Activated T-cell treated with anti-CD3 and anti-CD28 coated beads, Interleukin-2, amount 50 U/mL, for 1 hour (primary cell): ENCODE measurements at places on chromosomes 2 and 18.

DNA sequence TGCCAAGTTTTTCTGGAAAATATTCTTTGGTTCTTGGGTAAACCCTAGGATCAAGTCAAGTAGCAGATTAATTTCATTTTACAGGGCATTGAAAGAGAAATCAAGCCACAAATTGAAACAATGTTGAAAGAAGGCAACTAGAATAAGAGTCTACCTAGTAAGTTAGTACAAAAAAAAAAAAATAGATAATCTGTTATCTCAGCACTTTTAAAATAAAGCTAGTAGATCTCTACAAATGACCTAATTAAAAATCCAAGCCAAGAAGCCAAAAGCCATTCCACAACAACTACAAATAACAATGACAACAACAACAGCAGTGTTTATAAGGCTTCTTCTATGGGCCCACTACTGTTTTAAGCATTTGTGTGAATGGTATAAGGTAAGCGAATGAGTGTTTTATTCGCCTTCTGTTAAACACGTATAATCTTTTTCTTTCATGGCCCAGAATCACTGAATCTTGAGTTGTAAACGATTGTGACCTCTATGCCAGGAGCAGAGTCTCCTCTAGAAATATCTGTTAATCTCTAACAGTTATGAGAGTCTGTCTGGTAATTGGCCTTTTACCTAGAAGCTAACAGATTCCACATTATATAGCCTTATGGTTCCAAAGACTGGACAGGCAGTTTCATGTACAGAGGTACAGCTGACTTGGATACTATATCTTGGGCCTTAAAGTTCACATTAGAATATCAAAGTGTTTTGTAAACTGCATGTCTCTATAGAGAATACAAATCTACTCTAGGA is 28.6 kb upstream of the CUL3 start:
- DNase-seq = no peak

GRCh38 chr18:62282188-62282629 is 42.9 kb upstream of the TNFRSF11A start:
- no peak for DNase-seq

DNA sequence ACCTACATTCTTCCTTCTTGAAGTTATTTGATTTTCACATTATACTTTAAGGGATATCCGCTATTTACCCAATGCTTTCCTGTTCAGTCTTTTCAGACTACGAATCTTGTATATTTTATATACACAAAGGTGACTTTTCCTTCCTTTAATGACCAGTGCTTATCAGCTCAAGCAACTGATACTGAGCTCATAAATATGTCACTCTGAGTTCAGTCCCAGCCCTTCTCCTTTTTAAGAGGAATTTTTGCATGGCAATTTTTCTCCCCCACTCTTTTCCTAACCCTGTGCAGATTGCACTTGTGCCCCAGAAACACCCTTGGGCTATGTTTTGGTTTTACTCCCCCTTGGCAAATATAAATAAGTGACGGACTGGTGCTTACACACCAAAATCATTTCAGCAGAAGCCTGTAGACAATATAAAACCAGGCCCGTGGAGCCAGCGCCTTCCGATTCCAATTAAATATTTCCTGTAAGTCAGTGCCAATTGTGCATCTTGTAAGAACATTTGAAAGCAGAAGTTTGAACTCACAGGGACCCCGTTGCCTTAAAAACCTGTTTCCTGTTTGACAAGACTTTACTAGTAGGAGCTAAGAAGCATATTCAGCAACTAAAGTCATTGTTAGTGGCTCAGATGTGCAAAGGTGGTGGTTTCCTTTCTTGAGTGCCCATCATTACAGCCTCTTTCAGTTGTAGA is 66.3 kb upstream of the GATA6 start:
- no peak for DNase-seq

DNA sequence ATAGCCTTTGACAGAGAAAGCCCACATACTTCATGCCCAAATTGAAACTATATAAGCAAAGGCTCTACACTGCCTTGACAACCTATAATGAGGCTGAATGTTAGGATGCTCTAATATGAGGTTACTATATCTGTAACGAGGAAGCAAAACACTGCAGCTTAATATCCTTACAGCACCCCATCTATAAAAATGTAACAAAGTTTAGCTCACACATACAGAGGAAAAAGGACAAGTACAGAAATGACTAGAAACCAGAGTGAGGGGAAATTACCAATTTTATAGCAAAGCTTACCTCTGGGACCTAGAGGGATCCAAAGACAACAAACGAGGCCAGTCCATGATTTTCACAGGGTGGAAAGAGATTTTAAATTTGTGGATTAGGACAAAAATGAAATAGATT is 138.5 kb downstream of the COL4A4 start:
- DNase-seq = no peak

- DNase-seq = no peak
Measured at GRCh38 chr2:159564081-159564480, 52.3 kb downstream of the BAZ2B start.

GRCh38 chr2:36490749-36491148 is 107.2 kb downstream of the FEZ2 start:
- DNase-seq = no peak

DNA sequence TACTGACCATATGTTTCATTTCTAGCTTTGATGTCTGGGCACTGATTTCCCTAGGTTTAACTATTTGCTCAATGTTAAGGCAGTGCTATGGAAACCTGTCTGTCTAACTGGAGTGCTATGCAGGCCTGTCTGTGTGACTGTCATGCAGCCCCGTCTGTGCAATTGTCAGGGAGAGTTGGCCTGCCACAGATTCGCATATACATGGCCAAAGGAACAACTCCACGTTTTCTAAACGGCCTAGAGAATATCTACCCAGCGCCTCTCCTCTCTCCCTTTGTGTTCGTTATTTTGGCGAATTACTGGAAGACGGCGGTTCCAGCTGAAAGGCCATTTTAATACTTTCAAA is 59.6 kb upstream of the PSME4 start:
- no peak for DNase-seq

- DNase-seq = no peak
Measured at GRCh38 chr2:167783261-167784083, 463.9 kb downstream of the STK39 start.

GRCh38 chr2:79993144-79993543 is 311.4 kb downstream of the LRRTM1 start:
- no peak for DNase-seq

- DNase-seq = no peak
Measured at GRCh38 chr18:59272891-59273758, at the start of gene RAX. Gene RAX, minus strand, starts transcription at chr18:59273454. Its CDS starts 248 bp downstream, at chr18:59273206.

DNA sequence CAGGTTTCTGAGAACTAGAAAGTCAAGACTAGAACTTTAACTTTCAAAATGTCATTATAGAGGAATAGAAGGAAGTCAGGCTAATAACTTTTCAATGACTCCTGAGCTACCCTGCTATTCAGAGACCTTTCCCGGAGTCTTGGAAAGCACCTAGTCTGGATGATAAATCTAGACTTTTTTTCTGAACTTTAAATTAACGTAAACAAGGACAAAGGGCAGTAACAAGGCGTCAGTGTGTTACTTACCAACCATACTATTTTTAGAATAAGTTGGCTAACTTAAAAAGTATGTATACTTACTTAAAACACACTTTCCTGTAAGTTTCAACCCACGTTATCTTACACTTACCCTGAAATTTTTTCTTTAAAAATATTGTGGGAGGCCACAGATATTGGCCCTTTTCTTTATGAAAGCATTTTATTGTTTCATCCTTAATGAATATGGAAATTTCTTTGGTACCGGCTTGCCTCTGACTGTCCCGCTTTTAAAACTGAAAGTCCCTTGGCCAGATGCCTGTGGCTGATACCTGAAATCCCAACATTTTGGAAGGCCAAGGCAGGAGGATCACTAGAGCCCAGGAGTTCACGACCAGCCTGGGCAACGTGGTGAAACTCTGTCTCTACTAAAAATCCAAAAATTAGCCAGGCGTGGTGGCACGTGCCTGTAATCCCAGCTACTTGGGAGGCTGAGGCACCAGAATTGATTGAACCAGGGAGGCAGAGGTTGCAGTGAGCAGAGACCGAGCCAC is 9.7 kb downstream of the PMAIP1 start:
- DNase-seq = no peak

DNA sequence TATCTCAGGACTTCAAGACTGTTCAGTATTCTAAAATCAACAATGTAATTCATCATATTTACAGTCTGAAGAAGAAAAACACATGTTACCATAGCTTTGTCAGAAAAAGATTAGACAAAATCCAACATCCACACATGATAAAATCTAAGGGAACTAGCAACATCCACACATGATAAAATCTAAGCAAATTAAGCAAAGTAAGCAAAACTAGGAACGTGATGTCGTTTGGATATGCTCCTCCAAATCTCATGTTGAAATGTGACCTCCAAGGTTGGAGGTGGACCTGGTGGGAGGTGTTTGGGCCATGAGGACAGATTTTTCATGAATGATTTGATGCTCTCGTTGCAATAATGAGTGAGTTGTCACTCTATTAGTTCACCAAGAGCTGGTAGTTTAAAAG is 717.3 kb upstream of the HS6ST1 start:
- DNase-seq = no peak

GRCh38 chr2:30288561-30288960 is 57.2 kb downstream of the LBH start:
- no peak for DNase-seq

DNA sequence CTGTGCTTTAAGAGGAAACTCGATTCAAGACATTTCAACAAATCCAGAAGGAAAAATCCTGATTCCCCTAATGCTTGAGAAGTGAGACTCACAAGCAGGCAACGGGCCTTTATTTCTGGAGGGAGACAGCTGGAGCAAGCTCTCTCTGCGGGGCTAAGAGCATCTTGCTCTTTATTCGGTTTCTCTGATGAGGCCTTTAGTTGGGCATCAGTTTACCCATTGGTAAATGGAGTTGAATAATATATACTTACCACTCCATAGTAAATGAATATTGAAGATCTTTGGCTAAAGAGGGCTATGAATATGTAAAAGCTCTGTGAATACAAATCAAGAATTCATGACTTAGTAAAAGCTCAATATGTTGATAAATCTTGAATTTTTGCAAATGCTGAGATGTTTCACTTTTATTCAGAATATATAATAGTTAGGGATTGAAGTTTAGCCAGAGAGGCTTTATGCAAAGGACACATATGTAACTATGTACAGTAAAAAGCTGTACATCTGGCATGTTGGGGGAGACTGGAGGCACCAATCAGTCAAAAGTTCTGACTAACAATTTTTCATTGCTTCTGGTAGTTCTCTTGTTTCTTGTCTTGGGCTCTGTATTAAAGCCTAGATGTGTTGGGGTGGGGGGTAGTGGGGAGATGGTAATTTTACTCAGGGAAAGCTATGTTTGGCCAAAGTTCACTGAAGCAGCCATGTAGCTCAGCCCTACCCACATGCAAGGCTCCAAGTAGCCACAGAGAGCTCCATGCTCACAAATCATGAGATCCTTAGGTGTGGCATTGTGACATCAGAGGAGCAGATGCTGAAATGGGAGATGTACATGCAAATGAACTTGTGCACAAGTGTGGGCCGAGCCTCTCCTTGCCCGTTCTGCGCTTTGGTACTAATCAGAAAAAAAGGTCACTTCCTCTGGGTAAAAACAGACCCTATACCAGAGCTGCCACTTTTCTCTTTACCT is 200.2 kb downstream of the SATB2 start:
- no peak for DNase-seq

GRCh38 chr2:119134775-119135174 is 23.8 kb downstream of the C1QL2 start:
- DNase-seq = no peak

DNA sequence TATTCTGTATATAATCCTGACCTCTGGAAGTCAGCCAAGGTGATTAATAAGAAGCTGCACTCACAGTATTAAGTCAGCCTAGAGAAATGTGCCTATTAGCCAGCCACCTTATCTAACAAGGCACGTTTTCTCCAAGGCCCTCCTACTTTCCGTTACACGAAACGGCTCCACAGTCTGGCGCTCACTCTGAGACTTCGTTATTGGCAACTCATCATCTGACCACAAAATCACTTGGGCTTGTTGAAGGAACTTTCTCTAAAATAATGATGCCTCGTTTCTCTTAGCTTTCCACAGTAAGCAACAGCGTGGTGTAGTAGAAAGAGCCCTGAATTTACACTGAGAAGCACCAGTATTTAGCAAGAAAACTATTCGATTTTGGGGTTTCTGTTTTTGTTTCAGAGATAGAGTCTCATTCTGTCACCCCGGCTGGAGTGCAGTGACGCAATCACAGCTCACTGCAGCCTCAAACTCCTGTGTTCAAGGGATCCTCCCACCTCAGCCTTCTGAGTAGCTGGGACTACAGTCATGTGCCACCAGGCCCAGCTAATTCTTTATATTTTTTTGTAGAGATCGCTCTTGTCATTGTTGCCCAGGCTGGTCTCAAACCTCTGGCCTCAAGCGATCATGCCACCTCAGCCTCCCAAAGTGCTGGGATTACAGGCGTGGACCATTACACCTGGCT is 53.6 kb upstream of the SLC14A1 start:
- peak; percentile 34 for DNase-seq

DNA sequence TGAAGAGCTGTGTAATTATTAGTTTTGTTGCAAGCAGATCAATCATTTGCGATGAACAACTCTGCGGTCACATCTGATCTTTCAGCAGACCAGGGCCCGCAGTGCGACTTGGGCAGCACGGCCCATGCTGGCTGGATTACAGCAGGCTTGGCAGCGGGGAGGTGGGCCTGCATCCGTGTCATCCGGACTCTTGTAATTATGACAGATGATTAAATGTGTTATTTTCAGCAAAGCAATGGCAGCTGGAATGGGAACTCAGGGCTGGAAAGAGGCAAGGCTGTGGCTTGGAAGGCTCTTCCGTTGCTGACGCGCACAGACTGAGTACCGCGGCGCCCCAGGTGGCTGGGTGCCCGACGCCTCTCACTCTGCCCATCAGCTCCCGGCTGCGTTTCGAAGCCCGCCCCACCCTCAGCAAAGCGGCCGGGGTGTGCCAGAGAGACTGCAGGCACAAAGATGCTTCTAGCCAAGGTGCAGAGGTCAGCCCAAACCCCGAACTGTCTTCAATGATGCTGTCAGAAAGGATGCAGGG is 397.4 kb upstream of the SALL3 start:
- DNase-seq = no peak

DNA sequence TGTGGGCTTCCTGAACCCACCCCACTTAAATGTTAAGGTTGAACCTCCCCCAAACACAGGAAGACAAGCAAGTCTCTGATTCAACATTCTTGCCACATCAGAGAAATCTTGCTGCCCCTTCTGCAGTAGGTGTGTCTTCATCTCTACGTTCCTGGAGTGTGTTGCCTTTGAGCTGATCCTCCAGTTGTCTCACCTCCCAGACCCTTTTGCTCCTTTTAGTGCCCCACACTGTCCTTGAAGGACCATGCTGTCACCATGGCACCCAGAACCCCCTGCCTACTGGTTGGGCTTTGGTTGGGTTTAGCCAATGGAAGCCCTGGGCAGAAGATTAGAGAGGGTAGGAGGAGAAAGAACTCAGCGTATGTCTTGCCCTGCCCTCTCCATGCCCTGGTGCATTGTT is 10.7 kb downstream of the CAB39 start:
- DNase-seq = peak; percentile 46

- no peak for DNase-seq
Measured at GRCh38 chr2:19070886-19071285, 287.5 kb downstream of the OSR1 start.

GRCh38 chr2:98731894-98732349 is 990 bp upstream of the MGAT4A start:
- DNase-seq = no peak

GRCh38 chr2:203656522-203657287 is 49.7 kb upstream of the CD28 start:
- DNase-seq = no peak
